ENCODE measurements at places on chromosomes 16 and 17.

- DNase-seq = no peak
Measured at GRCh38 chr17:15447928-15448579, 19.4 kb downstream of the CDRT4 start.

GRCh38 chr16:67195676-67196075 is 3.3 kb upstream of the ELMO3 start:
- DNase-seq = no peak

DNA sequence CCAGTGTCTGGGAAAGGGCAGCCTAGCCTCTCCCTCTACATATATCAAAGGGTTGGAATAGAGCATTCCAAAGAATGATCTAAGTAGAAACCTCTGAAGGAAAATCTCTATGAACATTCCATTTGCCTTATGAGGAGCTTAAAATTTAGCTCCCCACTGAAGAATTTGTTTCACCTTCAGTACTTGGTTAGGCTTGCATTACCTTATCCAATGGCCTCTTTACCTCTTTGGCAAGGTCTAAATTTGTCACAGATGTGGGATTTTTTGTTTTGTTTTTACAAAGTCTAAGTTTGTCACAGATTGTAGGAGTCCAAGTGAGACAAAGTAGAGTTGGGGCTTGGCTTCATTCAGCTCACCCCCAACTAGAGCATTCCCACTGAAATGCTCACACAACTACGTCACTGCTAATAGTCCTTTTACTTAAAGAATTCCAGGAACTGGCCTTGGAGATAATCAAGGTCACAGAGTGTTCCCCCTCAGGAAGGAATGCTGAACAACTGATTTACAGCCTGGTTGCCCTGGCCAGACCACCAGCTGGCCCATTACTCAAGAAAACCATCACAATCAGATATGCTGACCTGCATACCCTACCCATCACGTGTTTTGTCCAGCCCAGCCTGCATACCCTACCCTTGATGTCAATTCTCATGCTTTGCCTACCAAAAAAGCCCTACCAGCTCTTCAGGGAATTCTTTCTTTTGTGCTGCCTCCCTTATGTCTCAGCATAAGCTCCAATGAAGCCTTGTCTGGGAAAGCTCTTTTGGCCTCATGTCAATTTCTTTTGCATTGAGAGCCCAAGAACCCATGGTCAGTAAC is 26.5 kb upstream of the PPM1D start:
- no peak for DNase-seq

DNA sequence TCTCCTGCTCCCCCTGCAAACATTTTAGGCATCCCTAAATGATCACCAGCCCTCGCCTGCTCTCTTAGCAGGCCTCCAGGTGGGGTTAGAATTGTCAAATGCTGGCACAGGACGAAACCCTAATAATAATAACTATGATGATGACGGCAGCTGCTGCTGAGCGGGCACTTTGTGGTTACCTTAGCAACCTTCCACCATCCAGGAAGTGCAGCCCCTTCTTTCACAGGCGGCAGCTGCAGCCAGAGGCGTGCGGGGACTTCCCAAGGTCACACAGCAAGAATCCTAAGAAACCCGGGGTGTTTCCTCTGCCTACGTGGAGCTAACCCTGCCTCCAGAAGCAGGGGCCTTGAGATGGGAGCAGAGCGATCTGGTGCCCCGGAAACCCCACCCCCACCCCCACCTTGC is 22.4 kb upstream of the EIF1 start:
- peak; percentile 91 for DNase-seq

GRCh38 chr16:85423631-85424030 is 189.5 kb upstream of the GSE1 start:
- no peak for DNase-seq

DNA sequence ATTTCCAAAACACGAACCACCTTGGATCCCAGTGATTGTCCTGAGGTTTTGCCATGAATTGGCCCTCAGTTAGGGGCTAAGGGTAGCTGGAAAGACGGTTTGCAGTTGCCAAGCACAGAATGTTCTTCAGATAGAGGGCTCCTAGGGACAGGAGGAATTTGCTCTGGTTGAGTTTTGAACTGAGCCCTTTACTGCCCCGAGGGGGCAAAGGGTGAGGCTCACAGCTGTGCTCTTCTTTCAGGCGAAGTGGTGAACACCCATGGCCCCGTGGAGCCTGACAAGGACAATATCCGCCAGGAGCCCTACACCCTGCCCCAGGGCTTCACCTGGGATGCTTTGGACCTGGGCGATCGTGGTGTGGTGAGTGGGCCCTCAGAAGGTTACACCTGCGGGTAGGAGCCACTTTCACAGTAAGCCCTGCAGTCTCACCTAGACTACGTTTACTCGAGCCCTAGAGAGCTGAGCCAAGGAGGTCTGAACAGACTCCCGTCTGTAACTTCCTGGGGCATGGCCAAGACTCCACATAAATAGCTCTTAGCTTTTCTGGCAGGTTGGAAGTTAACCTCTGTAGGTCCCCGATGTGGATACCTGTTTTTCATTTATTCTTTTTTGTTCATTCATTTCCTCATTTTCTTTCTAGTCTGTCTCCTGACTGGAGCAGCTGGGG is 32.5 kb downstream of the NMT1 start:
- DNase-seq = no peak

DNA sequence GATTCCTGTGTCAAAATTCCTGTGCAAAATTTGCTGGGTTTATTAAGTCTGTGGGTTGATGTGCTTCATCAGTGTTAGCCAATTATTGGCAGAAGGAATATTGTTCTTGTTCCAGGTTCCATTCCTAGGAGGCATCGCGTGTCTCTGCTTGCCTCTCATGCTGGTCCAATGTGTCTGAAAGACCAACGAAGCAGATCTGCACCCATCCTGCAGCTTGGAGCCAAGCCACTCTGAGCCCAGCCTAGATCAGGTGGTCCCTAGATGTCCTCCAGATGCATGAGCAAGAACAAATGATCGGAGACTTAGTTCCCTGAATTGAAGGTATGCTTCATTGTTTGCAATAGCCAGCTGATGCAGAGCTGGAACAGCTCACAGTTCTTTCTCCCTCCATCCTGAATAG is 10.5 kb upstream of the PIK3R6 start:
- no peak for DNase-seq

DNA sequence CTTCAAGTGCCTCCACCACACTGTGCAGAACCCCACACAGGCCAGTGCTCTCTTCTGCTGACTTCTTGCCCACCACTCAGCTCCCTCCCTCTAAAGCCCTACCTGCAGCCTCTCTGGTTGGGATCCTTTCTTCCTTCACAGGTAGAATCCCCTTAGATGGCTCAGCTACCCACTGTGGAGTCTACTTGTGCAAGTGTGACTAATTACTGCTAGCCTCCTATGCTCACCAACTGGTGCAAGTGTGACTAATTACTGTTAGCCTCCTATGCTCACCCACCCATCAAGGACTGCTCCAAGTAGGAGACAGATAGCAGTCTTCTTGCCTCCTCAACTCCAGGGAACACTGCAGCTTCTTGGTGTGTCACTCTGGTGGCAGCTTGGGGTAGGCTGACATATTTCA is 43.6 kb downstream of the TEX14 start:
- no peak for DNase-seq

- DNase-seq = no peak
Measured at GRCh38 chr16:27751233-27751632, 201.3 kb downstream of the KATNIP start.

- DNase-seq = peak; percentile 42
Measured at GRCh38 chr17:44898768-44899073, 524 bp downstream of the EFTUD2 start.

- DNase-seq = no peak
Measured at GRCh38 chr16:28090646-28091377, 27.3 kb upstream of the GSG1L start.

GRCh38 chr16:73062743-73063733 is 15.1 kb upstream of the ZFHX3 start:
- no peak for DNase-seq

- DNase-seq = no peak
Measured at GRCh38 chr16:28556914-28557320, 3.2 kb downstream of the SGF29 start.

- DNase-seq = no peak
Measured at GRCh38 chr16:84928679-84929420, 82.5 kb downstream of the ZDHHC7 start.

DNA sequence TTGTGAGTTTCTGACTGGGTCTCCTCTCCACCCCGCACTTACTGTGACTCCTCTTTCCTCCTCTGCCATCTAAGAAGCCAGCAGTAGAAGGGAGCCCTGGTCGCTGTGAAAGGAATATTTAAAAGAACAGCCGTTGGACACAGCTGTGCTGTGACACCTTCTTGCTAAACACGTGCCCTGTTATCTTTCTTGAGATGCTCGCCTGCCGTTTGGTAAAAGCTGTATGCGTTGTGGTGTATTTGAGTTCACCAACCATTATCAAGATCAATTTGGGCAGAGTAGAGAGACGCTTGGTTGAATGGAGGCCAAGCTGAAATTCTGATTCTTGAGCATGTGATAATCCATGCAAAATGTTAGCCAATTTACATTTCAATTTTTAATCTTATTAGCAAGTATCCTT is 3.8 kb downstream of the GID4 start:
- no peak for DNase-seq

GRCh38 chr17:77679589-77679988 is 278.9 kb upstream of the TNRC6C start:
- no peak for DNase-seq

- no peak for DNase-seq
Measured at GRCh38 chr17:50658616-50659015, 23.9 kb downstream of the ABCC3 start.

GRCh38 chr16:17412221-17412620 is 58.5 kb downstream of the XYLT1 start:
- DNase-seq = no peak

- no peak for DNase-seq
Measured at GRCh38 chr16:5781436-5781835, 683.8 kb upstream of the EEF2KMT start.

DNA sequence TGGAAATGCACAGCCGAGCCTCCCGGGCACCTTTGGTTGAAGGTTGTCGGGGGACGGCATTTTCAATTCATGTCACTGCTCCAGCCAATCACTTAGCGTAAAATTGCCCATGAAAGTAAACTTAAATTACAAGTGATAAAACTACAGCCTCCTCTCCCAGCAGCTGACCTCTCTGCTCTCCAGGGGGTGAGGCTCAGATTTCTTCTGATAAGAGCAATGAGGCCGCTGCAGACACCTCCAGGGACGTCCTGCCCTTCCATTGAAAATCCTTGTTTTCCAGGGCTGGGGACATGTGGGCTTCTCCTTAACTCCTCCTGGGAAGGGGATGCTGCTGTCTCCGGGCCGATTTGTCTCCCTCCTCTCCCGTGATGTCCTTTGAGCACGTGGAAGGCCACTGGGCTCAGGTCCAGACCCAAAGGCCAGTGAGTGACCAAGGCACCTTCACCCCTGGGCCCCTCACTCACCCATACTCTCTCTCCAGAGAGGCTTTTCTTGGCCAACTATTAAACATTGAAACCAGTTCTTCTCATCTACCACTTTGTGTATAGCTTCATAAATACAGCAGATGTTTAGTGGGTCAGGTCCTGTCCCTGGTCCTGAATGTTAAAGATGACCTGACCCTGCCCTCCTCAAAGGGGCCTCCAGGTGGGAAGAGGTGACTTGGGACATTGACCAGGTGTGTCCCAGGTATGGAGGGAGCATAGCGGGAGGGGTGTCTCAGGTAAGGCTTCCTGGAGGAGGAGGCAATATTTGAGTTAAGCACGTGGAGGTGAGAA is 52.3 kb downstream of the MGAT5B start:
- no peak for DNase-seq

DNA sequence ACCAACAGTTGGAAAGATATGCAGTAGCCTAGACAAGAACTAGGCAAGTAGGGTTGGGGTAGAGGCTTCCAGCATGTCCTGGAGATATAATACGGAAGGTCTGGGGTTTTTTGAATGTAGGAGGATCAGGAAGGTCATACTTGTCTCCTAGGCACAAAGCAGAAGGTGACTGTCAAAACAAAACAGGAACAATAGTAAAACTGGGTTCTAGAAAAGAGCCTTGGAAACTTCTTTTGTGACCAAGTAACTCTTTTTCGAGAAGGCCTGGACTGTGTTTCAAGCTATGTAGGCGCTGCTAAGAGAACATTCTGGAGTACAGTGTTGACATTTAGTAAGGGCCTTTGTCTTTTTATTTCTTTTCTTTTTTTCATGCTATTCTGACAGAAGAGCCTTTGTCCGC is 26.9 kb upstream of the TENT4B start:
- DNase-seq = no peak

DNA sequence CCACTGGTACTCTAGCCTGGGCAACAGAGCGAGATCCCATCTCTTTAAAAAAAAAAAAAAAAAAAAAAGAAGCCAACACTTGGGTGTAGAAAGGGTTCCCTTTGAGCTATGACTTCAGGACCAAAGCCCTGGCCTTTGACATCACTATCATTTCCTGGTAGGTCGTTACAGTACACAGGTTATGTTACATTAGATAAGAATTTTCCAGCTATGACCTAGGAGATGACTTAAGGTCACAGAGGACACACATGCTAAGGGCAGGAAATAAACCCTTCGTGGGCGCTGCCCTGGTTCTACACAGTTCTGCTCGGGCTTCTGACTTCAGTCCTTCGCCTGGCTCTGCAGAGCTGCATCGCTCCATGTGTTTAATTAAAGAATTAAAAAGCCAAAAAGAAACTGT is 112.0 kb downstream of the ADCY9 start:
- DNase-seq = no peak

- no peak for DNase-seq
Measured at GRCh38 chr17:81898029-81898866, 3.8 kb upstream of the NPB start.

DNA sequence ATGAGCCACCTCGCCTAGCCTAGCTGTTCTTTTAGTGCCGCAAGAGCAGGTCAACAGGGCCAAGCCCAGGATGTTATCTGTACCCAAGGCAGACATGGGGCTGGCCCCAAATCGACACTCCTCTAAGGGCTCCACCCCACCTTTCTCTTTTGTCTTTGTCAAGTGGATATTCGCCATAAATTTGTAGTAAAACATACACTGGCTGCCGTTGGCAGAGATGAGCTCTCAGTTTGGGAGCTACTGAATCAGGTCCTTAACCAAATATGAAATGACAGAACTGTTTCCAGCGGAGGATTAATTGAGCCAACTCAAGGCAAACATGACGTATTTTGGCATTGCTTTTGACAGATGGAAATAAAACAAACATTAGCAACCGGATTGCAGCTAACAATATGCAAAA is 556.9 kb upstream of the CDH5 start:
- DNase-seq = no peak

- DNase-seq = no peak
Measured at GRCh38 chr17:83190601-83191387, 111.4 kb downstream of the METRNL start.

DNA sequence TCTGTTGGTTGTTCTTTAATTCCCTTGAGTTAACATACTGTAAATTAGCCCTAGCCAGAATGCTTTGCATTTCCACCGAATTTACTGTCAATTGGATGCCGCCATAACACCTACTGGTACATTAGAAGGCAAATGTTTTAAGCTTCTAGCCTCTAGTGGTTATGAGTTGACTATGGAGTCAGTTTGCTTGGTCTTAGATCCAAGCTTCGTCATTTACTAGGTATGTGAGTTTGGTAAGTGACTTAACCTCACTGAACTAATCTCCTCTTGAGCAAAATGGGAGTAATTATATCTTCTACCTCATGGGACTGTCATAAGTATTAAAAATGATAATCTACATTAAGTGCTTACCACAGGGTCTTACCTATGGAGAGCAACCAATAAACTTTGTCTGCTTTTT is 20.4 kb upstream of the CDH11 start:
- DNase-seq = no peak

All from CD4-positive, alpha-beta T cell treated with Interleukin-1 beta for 1 hour (primary cell).